Endothelial cell (in vitro differentiated cells): ENCODE measurements at places on chromosomes 3 and 15.

DNA sequence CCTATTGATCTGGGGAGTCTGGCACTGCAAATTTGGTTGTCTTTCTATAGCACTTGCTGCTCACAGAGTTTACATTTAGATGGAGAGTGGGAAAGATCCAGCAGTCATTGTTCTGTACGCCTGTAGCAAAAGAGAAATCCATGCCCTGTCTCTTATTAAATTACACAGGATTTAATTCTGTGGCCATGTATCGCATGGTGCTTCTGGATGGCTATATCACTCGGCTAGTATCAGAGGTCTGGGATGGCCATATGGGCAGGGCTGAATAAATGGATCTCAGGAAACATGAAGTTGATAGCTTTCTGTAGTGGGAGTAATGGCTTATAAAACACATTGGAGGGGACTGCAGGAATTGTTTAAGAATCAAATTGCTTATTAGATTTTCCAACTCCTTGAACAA lies 325.8 kb upstream of the DPH6 start:
- DNase-seq: no peak

GRCh38 chr3:115635406-115635805 lies 12.1 kb downstream of the GAP43 start:
- DNase-seq: no peak

GRCh38 chr3:117632191-117632590 lies 922.6 kb downstream of the TUSC7 start:
- DNase-seq: no peak

- DNase-seq: no peak
Observed at GRCh38 chr3:3503411-3503810, 295.8 kb upstream of the LRRN1 start.

DNA sequence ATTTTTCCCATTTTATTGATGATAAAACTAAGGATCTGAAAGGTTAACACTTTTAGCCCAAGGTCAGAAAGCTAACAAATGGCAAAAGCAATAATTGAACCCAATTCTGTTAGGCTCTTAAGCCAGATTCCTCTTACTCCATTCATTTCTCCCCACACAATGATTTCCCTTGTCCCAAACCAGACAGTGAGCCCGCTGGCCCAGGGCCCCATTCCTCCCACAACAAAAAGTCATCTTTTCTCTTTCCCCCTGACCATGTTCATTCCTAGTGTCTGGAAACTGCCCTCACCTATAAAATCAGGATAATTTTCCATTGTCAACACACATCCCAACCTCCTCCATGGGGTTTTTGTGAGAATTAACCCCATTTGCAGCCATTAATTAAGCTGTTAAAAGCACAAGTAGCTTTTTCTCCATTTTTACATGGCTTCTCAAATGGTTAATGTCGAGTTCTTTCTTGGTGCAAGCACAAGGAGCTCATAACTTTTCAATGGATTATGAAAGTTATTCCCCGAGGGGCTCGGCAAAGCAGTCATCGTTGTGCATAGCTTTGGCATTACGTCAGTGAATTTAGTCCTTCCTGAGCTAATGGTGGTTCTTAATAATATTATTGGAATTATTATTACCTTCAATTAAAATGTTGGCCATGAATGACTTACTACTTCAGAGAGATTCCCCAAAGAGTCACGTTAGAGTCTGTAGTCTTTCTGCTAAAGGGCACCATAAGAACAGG lies 151.0 kb upstream of the WNT5A start:
- no peak for DNase-seq

DNA sequence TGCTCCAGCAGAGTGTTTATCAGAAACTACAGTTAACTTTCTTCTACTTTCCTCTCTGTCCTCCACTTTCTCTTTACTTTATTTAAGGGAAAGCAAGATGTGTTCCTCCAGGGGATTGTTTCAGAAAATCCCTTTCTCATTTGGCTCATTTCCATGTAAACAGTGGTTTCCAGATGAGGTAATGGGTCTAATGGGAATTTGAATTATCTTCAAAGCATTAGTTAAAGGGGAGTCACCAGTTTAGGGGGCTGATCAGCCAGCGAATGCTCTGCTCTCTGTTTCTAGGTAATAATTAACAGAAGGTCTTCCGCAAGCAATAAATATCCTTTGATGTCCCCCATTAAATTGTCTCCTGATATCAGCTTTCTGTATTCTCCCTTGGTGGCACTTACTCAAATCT lies 30.4 kb upstream of the ZNF639 start:
- DNase-seq: no peak

DNA sequence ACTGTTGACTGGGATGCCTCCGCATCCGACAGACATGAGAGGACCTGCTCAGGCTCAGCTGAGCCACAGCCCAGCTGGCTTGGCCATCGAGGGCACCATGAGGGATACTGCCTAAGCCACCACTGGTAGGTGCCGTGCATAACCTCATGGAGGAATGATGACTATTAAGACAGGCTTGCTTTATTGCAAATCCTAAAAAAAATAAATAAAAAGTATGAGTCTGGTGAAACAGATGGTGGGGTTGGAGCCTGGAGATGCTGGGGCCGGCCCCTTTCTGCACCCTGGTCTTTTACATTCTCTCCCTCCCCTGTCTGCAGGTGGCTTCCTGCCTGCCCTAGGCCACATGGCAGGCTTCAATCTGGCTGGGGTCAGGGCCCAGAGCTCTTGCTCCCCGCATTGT lies 24.0 kb upstream of the RAD18 start:
- DNase-seq: no peak

DNA sequence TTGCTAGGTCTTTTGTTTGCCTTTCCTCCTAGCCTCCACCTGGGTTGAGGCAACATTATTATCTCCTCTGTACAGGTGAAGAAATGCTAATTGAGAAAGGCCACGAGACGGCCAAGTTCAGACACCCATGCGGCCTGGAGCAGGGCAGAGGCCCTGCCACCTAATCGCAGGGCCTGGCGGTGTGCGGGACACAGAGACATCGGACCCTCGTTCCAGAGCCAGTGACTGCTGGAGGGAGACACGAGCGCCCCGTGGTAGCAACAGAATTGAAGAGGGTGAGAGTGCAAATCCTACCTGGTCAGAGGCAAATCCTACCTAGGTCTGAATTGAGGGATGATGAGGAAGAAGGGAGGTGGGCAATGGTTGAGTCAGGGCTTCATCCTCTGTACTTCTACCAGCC lies 113.8 kb upstream of the MEF2A start:
- no peak for DNase-seq

DNA sequence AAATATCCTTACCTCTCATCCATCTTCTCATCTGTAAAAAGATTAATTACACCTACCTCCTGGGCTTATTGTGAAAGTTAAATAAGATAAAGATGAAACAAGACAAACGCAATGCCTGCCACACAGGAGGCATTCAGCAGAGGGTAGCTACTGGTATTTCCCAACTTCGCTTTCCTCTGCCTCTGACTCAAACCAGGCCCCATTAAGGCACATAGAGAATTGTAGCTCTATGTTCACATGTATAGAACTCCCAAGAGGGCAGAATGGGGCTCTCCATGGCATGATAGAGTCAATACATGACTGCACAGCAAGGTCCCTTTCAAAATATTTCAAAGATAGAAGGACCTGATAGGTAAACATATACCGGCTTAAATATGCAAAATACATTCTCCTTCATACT lies 1.4 kb downstream of the LYSMD2 start:
- DNase-seq: no peak
